ENCODE measurements at places on chromosomes 3 and 15.

DNA sequence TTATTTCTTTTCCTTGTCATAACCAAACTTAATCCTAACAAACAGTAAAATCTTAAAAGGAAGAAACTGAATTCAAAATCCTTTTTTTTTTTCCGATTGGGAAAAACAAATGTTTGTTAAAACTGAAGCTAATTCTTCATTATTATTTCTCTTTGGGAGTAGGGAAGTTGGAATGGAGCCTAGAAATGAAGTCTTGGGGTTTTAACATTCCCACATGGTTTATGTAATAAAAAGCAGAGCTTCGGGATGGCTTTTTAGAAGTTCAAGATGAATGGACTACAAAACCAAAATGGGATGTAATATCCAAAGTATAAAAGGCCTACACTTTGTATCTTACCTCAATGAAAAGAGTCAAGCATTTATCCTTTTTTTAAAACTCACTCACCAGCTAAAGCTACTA is 189.0 kb upstream of the TMC3 start:
- no peak for DNase-seq

DNA sequence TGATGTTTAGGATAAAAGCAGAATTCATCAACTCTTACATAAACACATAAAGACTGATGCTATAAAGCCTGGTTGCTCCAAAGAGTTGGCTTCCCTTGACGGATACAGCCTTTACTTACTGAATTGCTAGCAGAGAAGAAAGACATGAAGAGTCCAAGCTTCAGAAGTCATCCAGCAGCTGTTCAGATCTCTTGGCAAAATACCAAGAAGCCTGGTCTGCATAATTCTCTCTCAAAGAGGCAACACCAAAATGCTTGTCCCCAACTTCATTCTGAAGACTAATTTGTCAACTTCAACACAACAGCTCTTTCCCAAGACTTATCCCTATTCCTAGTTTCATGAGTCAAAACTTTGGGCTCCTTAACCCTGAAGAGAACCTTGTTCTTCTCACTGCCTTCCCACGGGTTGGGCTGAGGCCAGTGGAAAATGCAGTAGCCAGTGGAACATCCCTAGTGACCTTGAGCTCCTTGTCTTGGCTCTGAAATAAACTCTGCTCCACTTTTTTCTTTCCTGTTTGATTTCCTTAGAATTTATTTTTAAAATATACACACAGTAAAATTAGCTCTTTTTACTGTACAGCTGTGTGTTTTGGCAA is 119.2 kb upstream of the THBS1 start:
- no peak for DNase-seq

DNA sequence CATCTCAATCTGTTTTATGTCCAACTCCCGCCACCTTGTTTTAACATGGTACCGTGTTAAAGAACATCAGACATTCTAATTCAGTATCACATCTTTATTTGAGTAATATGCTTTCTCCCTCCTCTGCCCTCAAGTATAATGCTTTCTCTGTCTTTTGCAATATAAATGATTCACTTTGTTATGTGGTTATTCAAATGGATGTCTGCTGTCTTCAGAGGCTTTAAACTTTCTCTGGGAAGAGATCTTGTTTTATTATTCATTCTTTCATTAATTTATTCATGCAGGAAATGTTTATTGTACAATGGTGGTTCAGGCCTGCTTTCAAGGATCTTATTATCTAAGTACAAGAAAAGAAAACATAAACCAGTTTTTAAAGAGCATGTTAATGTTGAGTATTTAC is 57.1 kb downstream of the RAP2B start:
- DNase-seq, result no peak

DNA sequence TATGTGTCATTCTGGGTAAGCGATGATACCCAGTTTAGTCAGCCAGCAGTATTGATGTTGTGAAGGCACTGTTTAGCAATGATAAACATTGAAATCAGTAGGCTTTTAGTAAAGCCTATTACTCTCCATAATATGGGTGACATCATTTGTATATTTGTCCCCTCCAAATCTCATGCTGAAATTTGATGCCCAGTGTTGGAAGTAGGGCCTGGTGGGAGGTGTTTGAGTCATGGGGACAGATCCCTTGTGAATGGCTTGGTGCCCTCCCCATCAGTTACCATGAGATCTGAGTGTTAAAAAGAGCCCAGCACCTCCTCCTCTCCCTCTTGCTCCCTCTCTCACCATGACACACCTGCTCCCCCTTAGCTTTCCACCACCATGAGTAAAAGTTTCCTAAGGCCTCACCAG is 31.4 kb upstream of the FAN1 start:
- no peak for DNase-seq

GRCh38 chr15:41813426-41813825 is 14.5 kb upstream of the JMJD7 start:
- DNase-seq, result no peak

DNA sequence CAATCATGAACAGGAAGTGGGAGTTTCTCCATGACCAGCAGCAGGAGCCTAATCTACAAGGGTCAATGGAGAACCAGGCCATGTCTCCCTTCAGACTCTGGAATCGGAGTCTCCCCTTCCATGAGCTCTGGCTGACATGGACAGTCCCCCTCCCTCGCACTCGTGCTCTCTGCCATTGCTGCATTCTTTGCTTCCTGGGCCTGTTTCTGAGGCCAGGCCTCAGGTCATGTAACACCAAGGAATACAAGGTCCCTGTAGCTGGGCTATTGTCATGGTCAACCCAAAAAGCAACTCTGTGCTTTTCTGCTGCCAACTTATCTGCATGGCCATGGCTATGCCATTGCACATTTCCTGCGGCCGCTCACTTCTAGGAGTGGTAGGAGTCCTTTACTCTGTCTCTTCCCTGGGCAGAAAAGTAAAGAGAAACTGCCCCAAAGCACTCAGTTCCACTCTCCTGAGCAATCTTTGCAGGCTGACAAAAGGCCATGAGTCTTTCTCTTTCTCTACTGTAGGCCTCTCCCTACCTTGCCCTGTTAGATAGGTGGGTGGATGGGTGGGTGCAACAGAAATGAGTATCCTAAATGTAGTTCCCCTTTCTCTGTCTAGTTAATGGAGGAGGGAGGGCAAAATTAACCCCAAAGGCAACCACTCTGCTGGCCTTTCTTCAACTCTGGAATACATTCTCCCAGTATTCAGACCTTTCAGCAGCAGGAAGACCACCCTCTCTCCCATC is 40.8 kb upstream of the PROK2 start:
- no peak for DNase-seq

DNA sequence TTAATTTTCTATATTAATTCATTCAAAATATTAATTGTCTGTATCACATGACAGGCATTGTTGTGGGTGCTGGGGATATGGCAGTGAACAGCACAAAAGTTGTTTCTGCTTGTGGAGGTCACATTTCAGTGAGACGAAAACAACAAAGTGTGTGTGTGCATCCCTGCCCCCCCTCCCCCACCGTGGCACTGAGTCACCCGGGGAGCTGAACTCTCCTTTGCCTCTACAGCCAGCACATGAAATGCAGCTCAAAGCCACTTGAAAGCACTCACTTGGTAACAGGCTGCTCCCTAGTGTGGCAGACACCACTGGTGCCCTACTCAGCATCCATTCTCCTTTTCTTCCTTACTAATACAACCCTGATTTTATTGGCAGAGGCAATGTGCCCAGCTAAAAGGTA is 16.9 kb upstream of the SCAMP5 start:
- DNase-seq, result no peak

GRCh38 chr3:58206406-58207011 is 4.3 kb downstream of the DNASE1L3 start:
- no peak for DNase-seq

GRCh38 chr3:194985031-194985578 is 285.9 kb downstream of the XXYLT1 start:
- DNase-seq, result no peak

- no peak for DNase-seq
Observed at GRCh38 chr3:185912929-185913901, 24.6 kb downstream of the TRA2B start.

DNA sequence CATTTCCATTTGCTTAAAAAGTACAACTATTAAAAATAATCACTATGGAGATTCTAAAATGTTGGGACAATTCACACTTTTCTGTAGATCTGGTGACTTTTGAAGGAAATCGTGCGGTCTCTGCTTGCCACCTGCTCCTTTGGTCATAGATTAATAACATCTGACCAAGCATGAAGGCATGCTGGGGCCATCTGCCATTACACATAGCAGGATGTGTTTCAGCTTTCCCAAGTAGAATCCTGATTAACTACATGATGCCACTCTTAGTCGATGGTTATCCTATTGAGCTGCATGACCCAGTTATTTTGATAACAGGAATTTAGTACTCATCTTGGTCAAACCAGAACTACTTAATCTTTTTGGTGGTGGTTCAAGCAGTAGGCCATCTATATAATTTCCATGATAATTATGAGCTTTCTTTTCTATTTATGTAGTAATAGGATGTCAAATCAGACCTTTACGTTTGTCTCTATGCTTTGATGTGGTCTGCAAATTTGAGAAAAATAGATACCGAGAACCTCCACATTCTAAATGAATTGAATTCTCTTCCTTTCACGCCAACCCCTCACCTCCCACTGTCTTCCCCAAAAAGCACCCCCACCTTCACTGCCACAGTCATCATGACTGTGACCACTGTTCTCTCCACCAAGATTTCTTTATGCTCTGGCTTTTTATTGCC is 158.1 kb downstream of the DIPK2A start:
- peak; percentile 61 for DNase-seq

GRCh38 chr3:65174713-65175112 is 486.9 kb upstream of the ADAMTS9 start:
- DNase-seq, result no peak

- DNase-seq, result no peak
Observed at GRCh38 chr3:196867155-196867506, 589 bp upstream of the SENP5 start.

GRCh38 chr3:69871251-69871650 is 128.3 kb upstream of the SAMMSON start:
- DNase-seq, result no peak

GRCh38 chr3:182276512-182276911 is 516.8 kb upstream of the ATP11B start:
- no peak for DNase-seq

DNA sequence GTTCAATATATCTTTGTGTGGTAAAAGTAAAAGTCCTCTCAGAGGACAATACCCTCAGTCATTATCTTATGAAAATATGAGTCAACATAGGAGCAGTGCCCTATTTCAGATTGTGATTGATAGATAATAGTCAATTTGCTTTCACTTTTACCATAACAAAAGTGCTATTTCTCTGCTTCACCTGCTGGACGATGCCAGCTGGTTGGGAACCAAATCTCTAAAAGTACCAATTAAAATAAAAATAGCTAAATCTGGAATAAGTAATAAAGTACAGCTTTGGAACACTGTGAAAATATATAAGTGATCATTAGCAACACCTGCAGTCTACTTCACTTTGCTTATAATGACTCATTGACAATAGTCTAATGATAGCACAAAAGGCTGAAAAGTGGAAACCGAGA is 390.3 kb upstream of the AGTR1 start:
- no peak for DNase-seq

DNA sequence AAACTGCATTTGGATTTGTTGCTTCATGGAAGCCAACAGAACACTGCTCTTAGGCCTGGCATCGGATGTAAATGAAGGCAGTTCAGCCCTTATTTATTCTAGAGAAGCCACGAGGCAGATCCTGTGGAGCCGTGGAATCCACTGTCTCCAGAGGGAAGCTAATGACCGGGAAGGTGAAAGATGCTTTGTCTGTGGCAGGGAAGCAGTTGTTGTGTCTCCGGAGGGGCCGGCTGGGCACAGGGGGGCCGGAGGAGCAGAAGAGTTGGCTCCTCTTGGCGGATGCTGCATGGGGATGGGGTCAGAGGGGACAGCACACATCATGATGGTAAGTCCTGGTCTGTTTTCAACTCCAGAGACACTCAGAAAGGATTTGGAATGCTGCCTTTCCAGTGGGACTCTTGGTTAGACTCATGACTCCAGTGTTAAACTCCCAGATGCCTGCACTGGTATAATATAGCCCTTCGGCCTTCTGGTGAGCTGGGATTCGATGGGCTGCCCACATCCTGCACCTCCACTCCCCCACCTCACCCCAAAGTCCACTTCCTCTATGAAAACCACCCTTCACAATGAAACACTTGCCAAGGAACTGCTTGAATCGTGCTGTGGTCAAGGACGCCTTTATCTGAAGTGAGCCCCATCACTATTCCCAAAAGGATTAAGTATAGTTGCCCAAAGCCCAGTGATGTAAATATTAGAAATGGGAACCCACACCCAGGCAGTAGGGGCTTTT is 33.6 kb downstream of the TPM1 start:
- DNase-seq, result no peak

DNA sequence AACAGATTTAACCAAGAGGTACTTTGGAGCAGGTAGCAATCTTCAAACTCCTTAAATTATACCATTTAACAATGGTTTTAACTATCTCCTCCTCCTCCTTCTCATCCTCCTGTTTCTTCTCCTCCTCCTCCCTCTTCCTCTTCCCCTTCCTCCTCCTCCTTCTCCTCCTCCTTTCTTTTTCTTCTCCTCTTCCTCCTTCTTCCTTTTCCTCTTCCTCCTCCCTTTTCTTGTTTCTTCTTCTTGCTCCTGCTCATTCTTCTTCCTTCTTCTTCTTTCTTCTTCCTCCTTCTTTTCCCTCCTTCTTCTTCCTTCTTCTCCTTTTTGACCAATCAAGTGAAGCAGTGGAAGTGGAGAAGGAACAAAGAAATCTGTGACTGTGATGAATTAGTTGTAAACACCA is 14.1 kb downstream of the PATL2 start:
- no peak for DNase-seq

GRCh38 chr3:37996785-37997301 is 6.3 kb downstream of the VILL start:
- no peak for DNase-seq

DNA sequence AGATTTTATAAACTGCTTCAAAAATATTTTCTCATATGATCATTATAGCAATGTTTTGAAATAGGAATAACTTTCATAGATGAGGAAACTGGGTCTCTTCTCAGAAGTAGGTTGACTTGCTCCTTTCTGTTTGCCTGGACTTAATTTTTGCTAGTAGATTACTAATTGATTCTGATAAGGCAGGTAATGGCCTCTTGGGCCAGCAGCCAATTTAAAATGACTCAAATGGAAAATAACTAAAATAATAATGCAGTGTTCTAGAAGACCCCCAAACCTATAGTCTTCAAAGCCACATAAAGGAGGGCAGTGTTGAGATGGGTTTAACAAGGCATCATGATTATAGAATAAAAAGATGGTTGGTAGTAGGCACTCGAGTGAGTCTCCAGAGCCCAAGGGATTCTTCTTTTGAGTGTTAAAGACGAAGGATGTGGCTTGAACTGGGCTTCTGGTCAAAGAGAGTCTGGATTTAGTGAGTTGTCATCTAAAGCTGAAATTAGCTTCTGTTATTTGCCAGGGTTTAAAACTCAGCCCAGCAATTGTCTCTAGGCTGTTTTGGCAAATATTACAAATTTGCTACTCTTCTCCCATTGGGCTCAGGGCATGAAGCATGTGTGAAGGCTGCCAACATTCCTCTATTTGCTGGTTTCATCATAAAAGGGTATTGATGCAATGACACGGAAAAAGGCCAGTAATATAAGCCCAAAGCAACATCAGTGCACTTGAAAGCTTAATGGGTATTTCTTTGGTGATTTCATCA is 297.1 kb upstream of the MEIS2 start:
- no peak for DNase-seq

- DNase-seq, result no peak
Observed at GRCh38 chr3:155387571-155387970, 94.1 kb upstream of the STRIT1 start.

GRCh38 chr3:5411786-5412185 is 224.3 kb downstream of the EDEM1 start:
- DNase-seq, result no peak

GRCh38 chr3:136685882-136686281 is 66.3 kb downstream of the STAG1 start:
- DNase-seq, result no peak

- no peak for DNase-seq
Observed at GRCh38 chr3:186380622-186381380, 18.8 kb upstream of the DGKG start.
